Cerebellum (tissue), 4 donors: ENCODE measurements at places on chromosomes 3 and 15. TPM values are rescaled to one million over a fixed set of nuclear protein-coding genes. Genes with fewer than 3 reads are reported as not detected.

The GRAMD1C gene
- 11.6 TPM for total RNA-seq

DNA sequence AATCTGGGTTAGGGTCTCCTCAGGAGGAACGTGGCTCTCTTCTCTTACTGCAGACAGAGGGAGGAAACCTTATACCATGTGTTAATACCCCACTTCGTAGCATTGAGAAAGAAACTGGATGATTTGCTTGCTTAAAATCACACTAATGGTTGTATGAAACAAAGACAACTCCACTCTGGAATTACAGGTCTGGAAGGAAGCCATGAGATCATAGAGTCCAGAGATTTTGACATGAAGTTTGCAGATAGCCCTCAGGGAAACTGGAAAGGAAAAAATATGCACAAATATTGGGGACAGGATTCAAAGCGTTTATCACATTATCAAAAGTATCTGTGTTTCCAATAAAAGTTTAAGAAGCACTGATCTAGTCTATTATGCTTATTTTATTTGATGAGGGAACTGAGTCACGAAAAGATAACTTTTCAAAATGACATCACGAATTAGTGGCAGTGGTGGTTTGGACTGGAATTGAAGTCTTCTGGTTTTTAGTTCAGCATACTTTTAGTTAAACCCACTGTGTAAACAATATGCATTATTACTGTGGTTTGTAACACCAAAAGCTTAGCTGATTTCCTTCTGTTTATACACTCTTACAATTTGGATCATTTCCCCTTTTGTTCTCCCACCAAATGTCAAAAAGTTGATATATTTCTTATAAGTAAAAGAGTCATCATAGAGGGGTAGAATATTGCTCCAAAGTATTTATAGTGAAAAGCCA is 16.8 kb downstream of the FGF7 start:
- DNase-seq: no peak

DNA sequence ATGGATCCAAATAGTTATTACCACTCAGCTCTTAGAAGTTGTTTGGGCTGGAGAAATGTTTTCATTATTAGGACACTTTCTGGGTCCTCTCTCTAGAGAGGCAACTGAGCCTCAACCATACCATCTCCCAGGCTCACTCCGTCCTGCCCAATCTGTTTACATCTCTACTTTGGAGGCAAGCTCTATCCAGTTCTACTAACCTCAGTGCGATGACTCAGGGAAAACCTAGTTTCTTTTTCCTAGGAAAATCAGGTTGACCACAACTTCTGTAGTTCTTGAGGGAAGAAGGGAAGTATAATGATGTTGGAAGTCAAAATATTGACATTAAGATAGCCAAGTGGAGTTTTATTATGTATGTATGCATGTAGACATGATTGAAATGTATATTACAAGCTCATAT is 40.4 kb downstream of the LPP start:
- no peak for DNase-seq

GRCh38 chr15:47955021-47955420 is 165.8 kb upstream of the SLC24A5 start:
- no peak for DNase-seq

DNA sequence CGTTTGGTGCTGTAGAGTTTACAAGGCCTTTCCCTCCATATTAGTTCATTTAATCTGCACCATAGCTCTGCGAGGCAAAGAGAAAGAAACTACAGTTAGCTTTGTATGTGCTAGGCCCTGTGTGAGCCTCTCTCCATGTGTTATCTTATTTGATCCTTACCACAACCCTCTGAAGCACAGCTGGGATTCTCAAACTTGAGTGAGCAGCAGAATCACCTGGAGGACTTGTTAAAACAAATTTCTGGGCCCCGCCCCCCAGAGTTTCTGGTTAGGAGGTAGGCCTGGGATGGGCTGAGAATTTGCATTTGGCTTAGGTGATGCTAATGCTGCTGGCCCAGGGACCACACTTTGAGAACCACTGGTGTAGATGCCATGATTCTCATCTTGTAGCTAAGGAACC is 12.3 kb downstream of the CA12 start:
- no peak for DNase-seq

- no peak for DNase-seq
These were observed 9.9 kb downstream of the ATRIP start for GRCh38 chr3:48456456-48456855.

The CTXN2 gene
- total RNA-seq: 1.00 TPM

The SLC15A2 gene
- 15.2 TPM for total RNA-seq

GRCh38 chr15:38611228-38611627 is 46.6 kb upstream of the RASGRP1 start:
- DNase-seq: no peak

The ADCY5 gene
- 23.5 TPM for total RNA-seq

The PDZRN3 gene
- total RNA-seq: 14.1 TPM

The HACL1 gene
- total RNA-seq: 32.2 TPM

- no peak for DNase-seq
These were observed 39.3 kb downstream of the PLD1 start for GRCh38 chr3:171770689-171771620.

The FSIP1 gene
- total RNA-seq: 6.1 TPM

The BSN gene
- total RNA-seq: 13.7 TPM

The ZDHHC23 gene
- 10.0 TPM for total RNA-seq

The CYP1A2 gene
- total RNA-seq: not detected

The MED12L gene
- 12.8 TPM for total RNA-seq

DNA sequence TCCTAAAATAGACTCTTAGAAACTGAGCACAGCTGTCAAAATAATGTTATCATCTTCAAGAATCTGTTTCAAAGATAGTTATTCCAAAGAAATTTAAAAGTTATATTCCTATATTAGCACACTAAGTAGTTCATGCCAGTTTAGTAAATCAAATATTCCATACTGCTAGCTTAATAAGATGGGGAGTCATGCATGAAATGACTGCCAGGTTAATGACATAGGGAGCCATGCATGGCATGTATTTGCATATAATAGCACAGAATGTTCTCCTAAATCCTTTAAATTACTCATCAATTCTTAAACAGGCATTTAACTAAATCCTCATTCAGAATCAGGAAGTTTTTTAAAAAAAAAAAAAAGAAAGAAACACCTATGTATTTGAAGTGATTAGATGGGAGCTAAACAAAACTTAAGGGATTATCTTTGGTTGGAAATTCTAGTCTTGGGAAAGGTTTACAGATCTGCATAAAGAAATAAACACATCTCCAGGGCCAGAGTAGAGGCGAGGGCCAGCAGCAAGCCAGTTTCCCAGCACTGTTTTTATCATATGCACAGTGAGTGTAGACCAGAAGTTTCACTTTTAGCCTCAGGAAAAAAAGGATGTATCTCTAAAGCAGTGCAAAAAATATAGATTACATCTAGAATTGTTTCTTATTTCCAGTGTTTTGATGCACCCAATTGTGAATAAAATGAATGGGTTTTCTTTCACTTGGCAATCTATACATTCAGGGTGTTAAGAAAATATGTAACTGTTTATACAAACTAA is 366.4 kb upstream of the AGTR1 start:
- DNase-seq: no peak

The ISLR2 gene
- 104 TPM for total RNA-seq

DNA sequence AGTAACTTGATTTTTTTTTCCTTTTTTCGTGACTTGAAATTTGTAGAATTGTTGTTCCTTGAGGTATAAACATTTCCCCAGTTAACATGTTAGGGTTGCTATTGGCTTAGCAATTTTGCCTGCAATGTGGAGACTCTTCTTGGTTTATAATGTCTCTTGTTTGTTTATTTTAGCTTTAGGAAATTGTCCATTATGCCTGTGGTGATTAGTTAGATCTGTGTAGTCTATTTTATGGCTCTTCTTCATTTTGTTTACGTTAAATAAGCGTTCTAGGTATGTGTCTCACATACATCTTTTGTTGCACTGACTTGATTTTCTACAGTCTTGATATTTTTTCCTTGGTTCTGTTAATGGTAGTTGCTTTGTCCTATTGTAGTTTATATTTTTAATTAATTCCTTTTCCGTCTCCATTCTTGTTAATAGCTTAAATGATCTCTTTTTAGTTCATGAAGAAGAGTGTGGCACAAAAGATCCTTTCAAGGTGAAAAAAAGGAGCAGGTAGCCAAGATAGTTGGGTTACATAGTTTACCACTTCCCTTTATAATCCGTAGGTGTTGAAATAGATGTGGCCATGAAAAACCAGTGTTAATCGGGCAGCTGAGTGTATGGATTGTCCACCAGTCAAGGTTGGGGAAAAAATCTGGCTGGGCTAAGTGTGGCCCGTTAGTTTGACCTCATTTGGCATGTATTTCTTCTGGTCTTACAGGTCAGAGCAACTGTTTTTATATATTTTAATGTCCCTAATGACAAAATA is 12.1 kb downstream of the IQGAP1 start:
- DNase-seq: no peak

The CPN2 gene
- total RNA-seq: not detected

GRCh38 chr3:194364652-194365434 is 4.7 kb downstream of the LRRC15 start:
- no peak for DNase-seq

DNA sequence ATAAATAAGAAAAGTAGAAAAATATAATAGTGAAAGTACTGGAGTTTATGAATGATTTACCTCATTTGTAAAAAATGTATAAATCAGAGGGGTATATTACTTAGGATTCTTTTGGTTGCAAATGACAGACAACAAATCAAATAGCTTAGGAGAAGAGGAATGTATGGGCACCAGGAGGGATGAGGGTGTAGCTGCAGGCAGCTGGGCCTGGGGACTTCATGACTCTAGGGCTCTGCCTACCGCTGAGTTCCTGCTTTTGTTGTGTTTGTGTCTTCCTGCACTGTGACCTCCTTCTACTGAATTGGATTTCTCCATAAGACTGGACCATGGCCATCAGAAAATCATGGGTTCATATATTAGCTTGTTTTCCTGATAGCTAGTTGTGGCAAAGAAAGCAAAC is 27.9 kb upstream of the PDE8A start:
- no peak for DNase-seq

GRCh38 chr15:94353488-94353820 is 122.1 kb downstream of the MCTP2 start:
- DNase-seq: no peak

The CFAP92 gene
- 2.5 TPM for total RNA-seq

- DNase-seq: no peak
These were observed 241.6 kb downstream of the ZNF621 start for GRCh38 chr3:40766396-40766795.

DNA sequence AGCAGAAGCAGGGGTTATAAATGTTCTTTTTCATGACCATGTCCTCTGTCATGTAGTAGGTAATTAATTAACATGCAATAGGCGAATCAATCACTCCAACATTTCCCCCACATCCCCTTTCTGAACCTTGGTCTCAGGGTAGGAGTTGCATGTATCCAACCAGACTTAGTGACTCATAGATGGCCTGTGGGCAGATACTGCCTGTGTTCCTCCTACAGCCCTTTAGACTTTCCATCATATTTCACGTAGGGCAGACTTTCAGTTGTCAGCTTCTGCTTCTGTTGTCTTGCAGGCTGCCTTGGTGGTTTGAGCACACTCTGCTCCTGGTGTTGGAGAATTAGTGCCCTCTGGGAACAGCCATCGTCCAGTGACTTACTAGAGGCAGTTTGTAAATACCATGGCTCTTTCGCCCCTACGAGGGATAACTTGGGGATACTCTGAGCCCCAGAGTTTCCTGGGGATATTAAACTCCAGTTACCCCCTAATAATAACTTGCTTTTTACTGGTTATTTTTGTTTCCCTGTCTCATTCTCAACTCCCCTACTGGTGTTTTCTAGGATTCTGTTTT is 244.4 kb downstream of the EDEM1 start:
- DNase-seq: no peak

The ASB14 gene
- total RNA-seq: 0.27 TPM

DNA sequence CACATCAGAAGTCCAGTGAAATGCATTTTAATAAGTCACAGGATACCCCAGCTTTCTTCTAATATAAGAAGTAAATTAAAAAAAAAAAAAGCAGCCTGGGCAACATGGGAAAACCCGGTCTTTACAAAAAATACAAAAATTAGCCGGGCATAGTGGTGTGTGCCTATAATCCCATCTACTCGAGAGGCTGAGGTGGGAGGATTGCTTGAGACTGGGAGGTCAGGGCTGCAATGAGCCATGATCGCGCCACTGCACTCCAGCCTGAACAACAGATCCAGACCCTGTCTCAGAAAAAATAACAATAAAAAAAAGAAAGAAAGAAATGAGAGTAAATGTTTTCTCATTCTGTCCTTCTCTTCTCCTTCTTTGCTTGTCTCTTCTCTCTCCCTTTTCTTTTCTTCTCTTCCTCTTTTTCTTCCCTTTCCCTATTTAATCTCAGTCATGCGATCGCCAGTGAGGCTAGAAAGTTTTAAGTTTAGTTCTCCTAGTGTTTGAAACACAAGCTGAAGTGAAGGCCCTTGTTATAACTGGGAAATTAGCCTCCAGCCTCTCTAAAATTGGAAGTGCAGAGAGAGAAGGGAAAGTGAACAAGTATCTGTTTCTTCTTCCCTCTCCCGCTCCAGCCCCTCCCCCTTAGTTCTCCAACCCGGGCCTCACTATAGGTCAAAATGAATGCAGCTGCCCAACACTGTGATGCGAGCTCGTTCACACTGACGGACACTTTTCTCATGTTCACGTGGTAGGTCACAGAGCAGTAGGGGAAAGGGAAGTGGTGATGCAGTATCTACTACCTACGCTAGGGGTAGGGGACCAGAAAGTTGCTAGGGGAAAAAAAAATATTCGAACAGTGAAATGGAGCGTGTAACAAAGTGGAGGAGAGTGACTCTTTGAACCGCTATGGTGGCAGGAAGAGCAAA is 23.5 kb upstream of the TSC22D2 start:
- DNase-seq: no peak

DNA sequence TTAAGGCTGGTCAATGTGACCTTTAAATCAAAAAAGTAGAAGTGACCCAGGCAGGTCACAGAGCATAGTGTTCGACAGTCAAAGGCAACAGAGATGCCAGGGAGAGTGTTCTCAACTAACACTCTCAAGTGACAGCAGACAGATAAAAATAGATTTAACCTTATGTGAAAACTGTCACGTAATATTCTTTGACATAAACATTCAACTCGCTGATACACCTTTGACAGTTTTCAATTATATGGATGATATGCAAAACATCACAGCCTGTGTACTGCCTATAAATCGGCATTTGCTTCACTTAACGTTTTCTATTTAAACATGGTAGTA is 15.5 kb downstream of the PDZRN3 start:
- DNase-seq: no peak

- DNase-seq: no peak
These were observed 11.6 kb downstream of the SEMA6D start for GRCh38 chr15:47728886-47729285.

The SMAD3 gene
- 10.4 TPM for total RNA-seq

GRCh38 chr3:69729147-69729919 is 9.9 kb upstream of the MITF start:
- DNase-seq: no peak

The SCN11A gene
- total RNA-seq: 0.64 TPM

DNA sequence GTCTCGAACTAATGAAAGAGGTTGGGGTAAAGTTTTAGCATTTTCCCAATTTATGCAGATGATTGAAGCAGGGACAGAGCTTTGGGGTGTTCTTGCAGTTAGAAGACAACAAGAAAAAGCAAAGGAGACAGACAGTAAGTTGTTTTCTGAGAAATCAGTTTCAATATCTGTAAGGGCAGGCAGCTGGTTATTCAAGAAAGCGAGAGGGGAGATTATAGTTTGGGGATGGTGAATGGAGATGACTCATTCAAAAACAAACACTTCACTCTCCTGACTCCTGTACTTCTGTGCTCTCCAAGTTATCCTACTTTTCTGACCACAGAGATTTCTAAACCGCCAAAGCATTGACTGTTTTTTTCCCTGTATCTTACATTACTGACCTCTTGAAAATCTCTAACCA is 352.0 kb downstream of the GAP43 start:
- DNase-seq: no peak
